Left lung (tissue), 14 donors: ENCODE measurements at places on chromosomes 11 and 22. TPM values are rescaled to one million over a fixed set of nuclear protein-coding genes. Genes with fewer than 3 reads are reported as not detected.

The TSGA10IP gene
- polyA plus RNA-seq: 0.26 TPM

GRCh38 chr11:111524056-111524455 lies 9.5 kb downstream of the HOATZ start:
- no peaks in the 10 kb centered on the region for H3K4me1 ChIP-seq
- no peaks in the 10 kb centered on the region for H3K36me3 ChIP-seq
- H3K27ac ChIP-seq: no peak overlapping the region
- no peak overlapping the region for H3K4me3 ChIP-seq
- H3K27me3 ChIP-seq: no peaks in the 10 kb centered on the region
- no peak for DNase-seq

DNA sequence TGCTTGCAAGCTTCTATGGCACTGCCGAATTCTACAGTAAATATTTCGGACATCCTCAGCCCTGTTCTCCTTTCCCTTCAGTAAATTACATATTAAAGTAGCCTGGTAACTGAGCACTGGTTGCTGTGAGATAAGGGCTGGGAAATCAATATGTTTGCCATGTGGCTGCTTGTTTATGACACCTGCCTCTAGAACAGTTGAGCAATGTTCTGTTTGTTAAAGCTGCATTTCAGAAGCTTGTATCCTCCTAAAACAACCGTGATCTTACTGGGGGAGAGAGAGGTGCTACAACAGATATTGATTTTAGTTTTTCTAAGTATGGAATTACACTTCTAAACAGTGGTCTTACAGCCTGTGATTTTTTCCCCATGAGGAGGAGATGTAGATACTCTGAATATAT lies 39.4 kb downstream of the ZBTB16 start:
- DNase-seq: no peak
- H3K27me3 ChIP-seq: no peaks in the 10 kb centered on the region
- peaks cover 68% of the 10 kb centered on the region for H3K4me1 ChIP-seq
- no peak overlapping the region for H3K4me3 ChIP-seq

DNA sequence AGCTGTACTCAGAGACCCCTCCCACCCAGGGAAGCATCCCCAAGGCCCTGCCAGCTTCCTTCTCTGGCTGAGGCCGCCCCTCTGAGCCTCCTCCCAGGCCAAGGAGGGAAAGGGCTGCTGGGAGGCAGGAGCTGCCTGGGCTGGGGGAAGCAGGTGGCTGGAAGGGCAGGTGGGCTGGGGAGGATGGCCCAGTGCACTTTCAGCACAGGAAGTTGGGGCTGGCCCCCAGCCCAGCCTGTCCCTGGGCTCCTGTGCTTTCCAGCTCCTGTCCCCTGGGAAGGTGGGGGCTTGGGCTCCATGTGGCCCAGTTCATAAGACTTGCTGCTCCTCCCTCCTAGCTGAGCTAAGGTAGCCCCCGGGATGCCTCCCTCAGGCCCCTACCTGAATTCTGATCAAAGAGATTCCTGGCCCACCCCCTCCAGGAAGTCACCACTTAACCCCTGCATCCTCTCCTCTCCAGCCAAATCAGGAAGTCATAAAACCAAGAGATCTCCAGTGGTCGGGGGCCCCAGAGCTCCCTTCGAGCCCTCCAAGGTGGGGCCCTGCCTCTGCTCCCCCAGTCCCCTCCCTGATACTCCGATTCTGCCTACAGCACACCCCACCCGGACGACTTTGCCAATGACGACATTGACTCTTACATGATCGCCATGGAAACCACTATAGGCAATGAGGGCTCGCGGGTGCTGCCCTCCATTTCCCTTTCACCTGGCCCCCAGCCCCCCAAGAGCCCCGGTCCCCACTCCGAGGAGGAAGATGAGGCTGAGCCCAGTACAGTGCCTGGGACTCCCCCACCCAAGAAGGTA lies 4.9 kb downstream of the PPP1CA start:
- H3K4me3 ChIP-seq: no peak overlapping the region
- no peaks in the 10 kb centered on the region for H3K27me3 ChIP-seq
- DNase-seq: no peak
- peaks cover 71% of the 10 kb centered on the region for H3K36me3 ChIP-seq
- peaks cover 59% of the 10 kb centered on the region for H3K4me1 ChIP-seq
- H3K27ac ChIP-seq: peak overlapping the region; percentile 7

The OR51B2 gene
- not detected for polyA plus RNA-seq

DNA sequence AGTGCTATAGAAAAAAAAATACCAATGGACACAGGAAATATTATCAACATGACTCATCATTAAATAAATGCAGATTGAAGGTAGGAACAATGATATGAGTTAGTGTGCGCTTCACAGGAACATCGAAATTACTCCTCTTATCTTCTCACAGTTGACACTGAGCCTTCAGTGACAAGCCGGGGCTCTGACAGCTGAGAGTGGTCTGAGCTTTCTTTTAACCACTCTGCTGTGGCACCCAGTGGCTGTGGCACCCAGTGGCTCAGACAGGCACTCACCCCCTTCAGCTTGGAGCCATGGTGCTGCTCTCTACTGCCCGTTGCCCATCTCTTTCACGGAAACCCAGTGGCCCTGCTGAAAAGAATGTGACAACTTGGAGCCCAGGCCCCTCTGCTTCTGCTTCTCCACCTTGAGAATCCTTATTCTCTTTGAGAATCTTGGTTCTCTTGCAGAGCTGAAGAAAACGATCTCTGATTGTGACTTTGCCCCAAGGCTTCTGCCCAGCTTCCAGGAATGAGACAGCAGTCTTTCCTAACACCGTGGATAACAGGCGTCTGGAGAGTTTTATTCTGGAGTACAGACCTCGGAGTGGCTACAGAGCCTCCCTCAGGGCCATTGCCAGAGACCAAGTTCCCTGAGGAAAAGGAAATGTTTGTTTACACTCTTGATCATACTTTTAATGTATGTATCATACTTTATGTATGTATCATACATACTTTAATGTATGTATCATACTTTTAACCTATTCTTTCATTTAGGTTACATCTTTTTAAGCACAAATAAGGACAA lies 37.1 kb upstream of the OR8B8 start:
- H3K4me1 ChIP-seq: no peaks in the 10 kb centered on the region
- no peak overlapping the region for H3K27ac ChIP-seq
- no peak overlapping the region for H3K4me3 ChIP-seq
- no peaks in the 10 kb centered on the region for H3K36me3 ChIP-seq

DNA sequence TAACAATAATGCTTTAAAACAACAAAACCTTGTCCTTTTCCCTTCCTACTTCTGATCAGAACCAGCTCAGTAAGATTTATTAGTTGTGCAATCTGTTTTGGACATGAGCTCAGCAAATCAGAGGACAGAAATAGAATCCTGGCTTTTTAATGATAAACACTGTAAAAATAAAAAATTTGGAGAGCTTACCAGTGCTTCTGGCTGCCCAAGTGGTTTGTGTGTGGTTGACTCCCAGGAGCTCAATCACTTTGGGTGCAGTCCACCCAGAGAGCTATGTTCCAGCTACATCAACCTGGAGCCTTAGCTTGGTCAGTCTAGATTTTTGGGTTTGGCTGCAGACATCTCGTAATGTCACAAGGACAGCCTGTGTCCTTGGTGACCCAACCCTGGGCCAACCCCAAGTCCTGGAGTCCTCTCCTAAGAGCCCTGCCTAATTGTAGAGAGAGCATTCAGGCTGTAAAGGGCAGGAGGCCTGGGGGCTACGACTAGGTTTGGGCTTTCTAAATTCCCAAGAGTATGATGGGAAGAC lies 28.5 kb downstream of the CD44 start:
- H3K27me3 ChIP-seq: no peaks in the 10 kb centered on the region
- no peaks in the 10 kb centered on the region for H3K36me3 ChIP-seq
- peaks cover 51% of the 10 kb centered on the region for H3K4me1 ChIP-seq

DNA sequence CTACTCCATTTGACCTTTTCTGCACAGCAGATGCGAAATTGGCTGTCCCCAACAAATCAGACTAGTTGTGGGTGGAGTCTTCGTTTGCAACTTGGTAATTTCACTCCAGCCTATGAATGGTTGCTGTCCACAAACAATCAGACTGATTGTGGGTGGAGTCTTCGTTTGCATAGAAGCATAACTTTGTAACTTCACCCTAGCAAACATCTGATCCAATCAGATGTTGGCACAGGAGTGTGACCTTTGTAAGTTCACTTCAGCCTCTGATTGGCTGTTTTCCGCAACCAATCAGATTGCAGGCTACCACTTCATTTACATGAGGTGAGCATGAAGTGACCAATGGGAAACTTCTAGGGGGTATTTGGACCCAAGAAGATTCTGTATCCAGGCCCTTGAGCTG lies 16.3 kb upstream of the CABP2 start:
- no peaks in the 10 kb centered on the region for H3K4me1 ChIP-seq
- no peaks in the 10 kb centered on the region for H3K27me3 ChIP-seq
- H3K4me3 ChIP-seq: no peak overlapping the region

DNA sequence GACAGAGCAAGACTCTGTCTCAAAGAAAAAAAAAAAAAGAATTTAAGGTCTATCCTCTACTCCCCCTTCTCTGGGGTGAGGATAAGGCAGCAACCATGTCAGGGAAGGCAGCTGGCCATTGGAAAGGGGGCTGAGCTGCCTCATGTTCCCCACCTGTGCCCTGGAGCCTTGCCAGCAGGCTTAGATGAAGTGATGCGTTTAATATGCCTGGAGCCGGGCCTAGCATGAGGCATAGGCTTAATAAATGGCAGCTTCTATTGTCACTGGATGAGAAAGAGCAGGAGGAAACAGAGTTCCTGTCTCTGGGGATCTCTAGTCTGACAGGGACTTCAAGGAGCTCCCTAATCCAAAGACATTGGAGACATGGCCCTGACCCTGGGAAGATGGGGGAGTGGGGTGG lies 3.2 kb upstream of the KCNE3 start:
- DNase-seq: no peak
- H3K4me3 ChIP-seq: no peak overlapping the region
- H3K27ac ChIP-seq: no peak overlapping the region
- peaks cover 35% of the 10 kb centered on the region for H3K4me1 ChIP-seq

DNA sequence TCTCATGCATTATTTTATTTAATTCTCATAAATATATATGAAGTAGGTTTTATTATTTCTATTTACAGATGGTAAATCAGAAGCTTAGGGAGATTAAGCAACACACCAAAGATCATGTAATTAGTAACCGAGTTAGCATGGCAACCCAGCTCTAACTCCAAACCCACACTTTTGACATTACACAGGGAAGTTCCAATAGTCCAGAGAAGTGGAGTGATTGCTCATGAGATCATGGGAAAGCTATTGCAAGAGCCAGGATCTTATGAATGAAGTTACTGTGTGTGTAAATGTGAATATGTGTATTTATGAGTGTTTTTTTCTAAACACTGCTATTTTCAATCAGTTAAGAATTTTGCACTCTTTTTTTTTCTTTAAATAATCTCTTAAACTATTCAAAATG lies 225.8 kb upstream of the KIRREL3 start:
- DNase-seq: no peak
- no peak overlapping the region for H3K27ac ChIP-seq
- H3K4me3 ChIP-seq: no peak overlapping the region
- H3K36me3 ChIP-seq: no peaks in the 10 kb centered on the region
- H3K4me1 ChIP-seq: no peaks in the 10 kb centered on the region

The SCGB1A1 gene
- 5.9 TPM for polyA plus RNA-seq
